ENCODE measurements at places on chromosomes 7 and 10. TPM values are rescaled to one million over a fixed set of nuclear protein-coding genes. Genes with fewer than 3 reads are reported as not detected.

DNA sequence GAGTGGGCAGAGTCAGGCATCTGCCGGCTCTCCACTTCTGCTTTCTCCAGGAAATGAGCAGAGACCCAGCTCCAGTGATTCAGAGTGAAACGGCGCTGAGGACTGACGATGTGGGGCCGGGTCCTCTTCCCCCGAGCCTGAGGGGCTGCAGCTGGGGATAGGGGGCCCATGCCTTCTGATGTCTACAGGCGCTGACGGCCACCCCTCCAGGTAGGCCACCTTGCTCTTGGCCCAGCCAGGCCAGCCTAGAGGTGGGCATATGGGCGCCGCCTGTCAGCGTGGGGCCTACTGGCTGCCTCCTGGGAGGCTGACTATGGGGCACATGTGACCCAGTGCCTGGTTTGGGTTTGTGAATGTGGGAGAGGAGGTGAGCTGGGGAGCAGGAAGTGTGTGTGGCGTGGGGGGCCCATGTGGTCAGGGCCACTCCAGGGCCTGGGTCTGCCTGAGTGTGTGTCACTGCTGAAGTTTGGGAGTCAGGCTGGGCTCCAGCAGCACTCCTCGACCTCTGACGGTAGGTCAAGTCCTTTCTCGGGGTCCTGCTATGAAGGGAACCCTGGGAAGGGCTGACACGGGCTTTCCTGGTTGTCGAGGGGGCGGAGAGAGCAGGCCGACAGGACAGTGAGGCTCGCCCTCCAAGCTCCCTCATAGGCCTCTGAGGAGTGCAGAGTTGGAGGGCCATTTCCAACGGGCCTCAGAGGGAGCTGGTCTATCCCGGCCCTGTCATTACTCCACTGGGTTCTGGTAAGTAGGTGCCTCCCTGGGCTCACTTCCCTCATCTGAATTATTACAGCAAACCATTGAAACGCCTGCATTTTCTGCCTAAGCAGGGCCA, at the start of gene WDFY4:
Gene WDFY4 (plus strand): TSS at position 82 of the 832 bp plus-strand sequence. CDS start 24,860 bp downstream, outside the sequence.
- H3K4me3 ChIP-seq = no peak within 1 kb of the TSS
- no peak for DNase-seq
- H3K27me3 ChIP-seq = peaks cover 5% of the 10 kb centered on the region
- H3K36me3 ChIP-seq = no peaks in the 10 kb centered on the region

DNA sequence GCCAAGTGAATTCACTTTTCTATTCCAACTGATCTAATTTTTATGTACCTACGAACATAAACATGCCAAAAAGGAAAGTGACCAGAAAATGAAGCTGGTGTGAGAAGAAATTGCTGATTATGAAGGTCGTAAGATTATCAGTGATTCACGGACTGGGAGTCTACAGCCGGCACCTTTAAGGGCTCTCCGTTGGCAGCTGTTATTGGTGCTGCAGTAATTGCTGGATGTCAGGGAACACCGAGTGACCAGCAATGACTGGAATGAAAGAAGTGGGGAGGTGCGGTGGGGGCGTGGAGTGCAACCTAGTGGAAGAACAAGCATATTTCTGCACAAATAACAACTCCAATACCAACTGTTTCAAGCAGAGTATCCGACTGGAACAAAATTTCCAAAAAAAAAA, 109.8 kb upstream of the TARP start:
- no peak for DNase-seq
- no peaks in the 10 kb centered on the region for H3K27me3 ChIP-seq
- no peak overlapping the region for H3K4me3 ChIP-seq
- H3K36me3 ChIP-seq = no peaks in the 10 kb centered on the region
- no peak overlapping the region for H3K27ac ChIP-seq

DNA sequence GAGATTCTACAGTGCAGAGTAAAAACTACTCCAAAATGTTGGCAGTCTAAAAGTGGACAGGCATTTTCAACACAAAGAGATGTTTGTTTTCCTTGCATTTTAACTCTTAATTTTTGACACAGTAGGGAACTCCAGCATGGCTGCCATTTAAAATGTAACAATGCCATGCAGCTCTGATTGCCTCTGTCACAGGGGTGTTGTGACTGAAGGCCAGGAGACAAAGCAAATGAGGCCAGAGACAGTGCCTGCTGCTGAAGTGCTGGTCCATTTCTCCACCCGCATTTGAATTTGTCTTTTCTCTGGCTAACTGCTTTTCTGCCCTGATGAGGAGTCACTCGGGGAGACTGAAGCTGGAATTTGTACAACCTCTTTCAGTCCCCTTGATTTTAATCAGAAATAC, 710.6 kb upstream of the GALNT17 start:
- no peak overlapping the region for H3K4me3 ChIP-seq
- no peak for DNase-seq
- H3K36me3 ChIP-seq = no peaks in the 10 kb centered on the region

- H3K4me3 ChIP-seq = peak overlapping the region; percentile 88
- peak overlapping the region; percentile 83 for H3K27ac ChIP-seq
- peaks cover 2% of the 10 kb centered on the region for H3K36me3 ChIP-seq
- H3K27me3 ChIP-seq = no peaks in the 10 kb centered on the region
Observed at GRCh38 chr7:135976312-135977006, 700 bp downstream of the MTPN start.

DNA sequence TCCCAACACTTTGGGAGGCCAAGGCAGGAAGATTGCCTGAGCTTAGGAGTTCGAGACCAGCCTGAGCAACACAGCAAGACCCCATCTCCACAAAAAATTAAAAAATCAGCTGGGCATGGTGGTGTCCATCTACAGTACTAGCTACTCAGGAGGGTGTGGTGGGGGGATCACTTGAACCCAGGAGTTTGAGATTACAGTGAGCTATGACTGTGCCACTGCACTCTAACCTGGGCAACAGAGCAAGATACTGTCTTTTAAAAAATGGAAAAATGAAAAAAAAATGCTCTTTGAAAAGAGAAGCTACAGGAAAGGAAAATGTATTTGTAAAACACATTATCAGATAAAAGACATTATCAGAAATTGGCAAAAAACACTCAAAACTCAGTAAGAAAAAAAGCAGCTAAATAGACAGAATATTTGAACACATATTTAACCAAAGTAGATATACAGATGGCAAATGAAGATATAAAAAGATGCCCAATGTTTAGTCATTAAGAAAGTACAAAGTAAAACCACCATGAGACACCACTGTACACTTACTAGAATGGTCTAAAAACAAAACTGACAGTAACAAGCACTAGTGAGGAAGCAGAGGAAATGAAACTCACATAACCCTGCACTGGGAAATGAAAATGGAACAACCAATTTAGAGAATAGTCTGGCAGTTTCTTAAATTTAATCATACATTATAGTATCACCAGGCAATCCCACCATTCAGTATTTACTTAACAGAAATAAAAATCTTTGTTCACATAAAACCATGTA, 40.5 kb downstream of the NRBF2 start:
- H3K36me3 ChIP-seq = peaks cover 19% of the 10 kb centered on the region
- H3K27ac ChIP-seq = no peak overlapping the region

- no peak overlapping the region for H3K27ac ChIP-seq
- no peak for DNase-seq
- no peaks in the 10 kb centered on the region for H3K27me3 ChIP-seq
- H3K4me3 ChIP-seq = no peak overlapping the region
- no peaks in the 10 kb centered on the region for H3K4me1 ChIP-seq
- no peaks in the 10 kb centered on the region for H3K36me3 ChIP-seq
Observed at GRCh38 chr10:82801289-82801688, 926.3 kb downstream of the NRG3 start.

DNA sequence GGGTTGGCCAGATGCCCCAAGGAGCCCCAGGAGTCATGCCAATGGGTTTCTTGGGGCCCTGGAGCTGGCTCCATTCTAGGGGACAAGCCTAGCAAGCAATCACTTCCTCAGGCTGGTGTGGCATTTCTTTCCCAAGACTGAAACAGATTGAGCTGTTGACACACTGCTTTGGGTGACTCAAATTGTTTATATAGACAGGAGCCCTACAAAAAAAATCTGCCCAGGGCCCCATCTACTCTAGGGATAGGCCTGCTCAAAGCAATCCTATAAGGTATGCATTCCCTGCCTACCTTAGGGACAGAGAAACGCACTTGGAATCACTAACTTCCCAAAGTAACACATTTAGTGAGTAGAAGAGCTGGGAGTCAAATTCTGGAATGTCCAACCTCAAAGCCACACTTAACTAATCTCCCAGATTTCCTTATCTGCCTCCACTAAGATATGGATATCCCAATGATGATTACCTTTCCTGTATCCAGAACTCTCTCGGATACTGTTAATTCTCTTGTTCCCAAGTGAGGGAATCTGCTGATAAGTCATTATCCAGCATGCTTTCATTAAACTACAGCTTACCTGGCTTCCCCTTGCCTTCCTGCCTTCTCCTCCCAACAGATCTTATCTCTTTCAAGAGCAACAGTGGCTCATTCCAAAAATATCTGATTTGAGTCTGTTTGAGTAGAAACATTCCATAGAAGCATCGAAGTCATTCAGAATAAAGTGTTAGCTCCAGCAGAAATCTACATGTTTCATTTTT, 3.1 kb downstream of the ABLIM1 start:
- H3K27ac ChIP-seq = no peak overlapping the region
- H3K4me3 ChIP-seq = no peak overlapping the region
- no peaks in the 10 kb centered on the region for H3K27me3 ChIP-seq
- H3K4me1 ChIP-seq = peaks cover 3% of the 10 kb centered on the region

DNA sequence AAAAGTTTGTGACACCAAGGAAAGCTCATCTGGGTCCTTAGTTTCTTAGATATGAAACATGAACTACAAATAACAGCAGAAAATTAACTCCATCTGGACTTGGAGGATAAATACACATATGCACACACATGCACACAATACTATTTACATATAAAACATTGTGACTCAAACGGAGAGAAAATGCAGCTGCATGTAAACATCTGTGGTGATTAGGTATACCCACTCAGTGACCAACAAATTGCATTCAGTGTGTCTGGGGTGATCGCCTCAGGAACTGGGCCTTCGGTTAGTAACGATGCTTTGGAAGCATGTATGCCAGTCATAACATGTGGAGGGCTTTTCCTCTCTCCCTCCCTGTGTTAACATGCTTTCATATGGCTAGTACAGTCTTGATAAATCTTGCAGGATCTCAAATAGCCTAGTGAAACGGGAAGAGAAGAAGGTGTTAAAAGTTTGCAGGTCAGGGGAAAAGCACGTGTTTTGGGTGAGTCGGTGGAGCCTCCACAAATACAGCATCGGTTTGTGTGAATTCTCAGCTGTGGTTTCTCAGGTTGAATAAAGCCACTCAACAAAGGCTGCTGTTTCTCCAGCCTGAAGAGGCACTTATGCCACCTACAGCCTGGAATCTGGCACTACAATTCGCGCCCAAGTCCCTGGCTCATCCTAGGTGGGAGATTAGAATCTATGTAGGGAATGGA, 8.7 kb upstream of the GLRX3 start:
- peak; percentile 70 for DNase-seq
- H3K27ac ChIP-seq = no peak overlapping the region
- peaks cover 8% of the 10 kb centered on the region for H3K27me3 ChIP-seq
- peaks cover 2% of the 10 kb centered on the region for H3K4me1 ChIP-seq
- H3K36me3 ChIP-seq = no peaks in the 10 kb centered on the region

DNA sequence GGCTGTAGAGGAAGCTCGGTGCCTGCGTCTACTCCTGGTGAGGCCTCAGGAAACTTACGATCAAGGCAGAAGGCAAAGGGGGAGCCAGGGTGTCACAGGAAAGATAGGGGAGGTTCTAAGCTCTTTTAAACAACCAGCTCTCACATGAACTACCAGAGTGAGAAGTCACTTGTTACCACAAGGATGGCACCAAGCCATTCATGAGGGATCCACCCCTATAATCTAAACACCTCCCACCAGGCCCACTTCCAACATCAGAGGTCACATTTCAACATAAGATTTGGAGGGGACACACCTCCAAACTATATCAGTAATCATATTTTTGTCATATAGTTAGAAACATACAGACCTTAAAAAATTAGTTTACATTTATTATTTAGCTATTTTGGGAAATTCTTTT, 9.4 kb downstream of the NOC3L start:
- H3K36me3 ChIP-seq = peaks cover 20% of the 10 kb centered on the region
- H3K27ac ChIP-seq = no peak overlapping the region
- H3K4me3 ChIP-seq = no peak overlapping the region
- H3K27me3 ChIP-seq = no peaks in the 10 kb centered on the region
- no peak for DNase-seq
- H3K4me1 ChIP-seq = no peaks in the 10 kb centered on the region

DNA sequence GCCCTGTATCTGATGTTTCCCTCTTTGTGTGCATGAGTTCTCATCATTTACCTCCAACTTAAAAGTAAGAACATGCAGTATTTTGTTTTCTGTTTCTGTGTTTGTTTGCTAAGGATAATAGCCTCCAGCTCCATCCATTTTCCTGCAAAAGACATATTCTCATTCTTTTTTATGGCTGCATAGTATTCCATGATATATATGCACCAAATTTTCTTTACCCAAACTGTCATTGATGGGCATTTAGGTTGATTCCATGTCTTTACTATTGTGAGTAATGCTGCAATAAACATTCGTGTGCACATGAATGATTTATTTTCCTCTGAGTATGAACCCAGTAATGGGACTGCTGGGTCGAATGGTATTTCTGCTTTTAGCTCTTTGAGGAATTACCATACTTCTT, 163.4 kb downstream of the TMEM26 start:
- no peaks in the 10 kb centered on the region for H3K36me3 ChIP-seq
- H3K27ac ChIP-seq = no peak overlapping the region
- H3K27me3 ChIP-seq = no peaks in the 10 kb centered on the region

GRCh38 chr7:36096460-36097095, 56.5 kb upstream of the EEPD1 start:
- no peaks in the 10 kb centered on the region for H3K4me1 ChIP-seq
- H3K36me3 ChIP-seq = no peaks in the 10 kb centered on the region
- no peak overlapping the region for H3K27ac ChIP-seq
- peaks cover 30% of the 10 kb centered on the region for H3K27me3 ChIP-seq
- H3K4me3 ChIP-seq = no peak overlapping the region

DNA sequence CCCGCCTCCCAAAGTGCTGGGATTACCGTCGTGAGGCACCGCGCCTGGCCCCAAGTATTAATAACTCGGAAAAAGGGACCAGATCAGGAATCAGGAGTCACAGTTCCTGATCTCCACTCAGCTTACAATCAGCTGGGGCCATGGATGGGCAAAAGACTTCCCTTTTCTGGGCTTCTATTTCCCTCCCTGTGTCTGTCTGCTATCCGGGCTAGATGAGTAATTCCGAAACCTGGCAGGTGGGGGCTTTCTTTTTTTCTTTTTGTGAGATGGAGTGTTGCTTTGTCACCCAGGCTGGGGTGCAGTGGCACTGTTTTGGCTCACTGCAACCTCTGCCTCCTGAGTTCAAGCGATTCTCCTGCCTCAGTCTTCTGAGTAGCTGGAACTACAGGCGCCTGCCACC, 11.6 kb downstream of the RPS24 start:
- H3K27me3 ChIP-seq = no peaks in the 10 kb centered on the region
- H3K4me3 ChIP-seq = no peak overlapping the region
- peaks cover 23% of the 10 kb centered on the region for H3K36me3 ChIP-seq

GRCh38 chr10:93481637-93482144, 443 bp downstream of the MYOF start:
- H3K4me1 ChIP-seq = peaks cover 10% of the 10 kb centered on the region
- H3K4me3 ChIP-seq = peak overlapping the region; percentile 97
- peaks cover 8% of the 10 kb centered on the region for H3K36me3 ChIP-seq
- DNase-seq = no peak
- peak overlapping the region; percentile 100 for H3K27ac ChIP-seq

The SEC61G gene
- total RNA-seq = 3,014 TPM

The CAV2 gene
- total RNA-seq = 217 TPM

The UNCX gene
- not detected for total RNA-seq

The GPR15LG gene
- not detected for total RNA-seq

The MOGAT3 gene
- total RNA-seq = not detected

The OPALIN gene
- not detected for total RNA-seq

The OIT3 gene
- not detected for total RNA-seq

Measured in IMR-90 (cell line).